ENCODE measurements at places on chromosomes 3 and 15. TPM values are rescaled to one million over a fixed set of nuclear protein-coding genes. Genes with fewer than 3 reads are reported as not detected.

GRCh38 chr3:65927576-65927975 lies 111.1 kb downstream of the MAGI1 start:
- peak; percentile 85 for DNase-seq

Gene TRIM42
- total RNA-seq = not detected

DNA sequence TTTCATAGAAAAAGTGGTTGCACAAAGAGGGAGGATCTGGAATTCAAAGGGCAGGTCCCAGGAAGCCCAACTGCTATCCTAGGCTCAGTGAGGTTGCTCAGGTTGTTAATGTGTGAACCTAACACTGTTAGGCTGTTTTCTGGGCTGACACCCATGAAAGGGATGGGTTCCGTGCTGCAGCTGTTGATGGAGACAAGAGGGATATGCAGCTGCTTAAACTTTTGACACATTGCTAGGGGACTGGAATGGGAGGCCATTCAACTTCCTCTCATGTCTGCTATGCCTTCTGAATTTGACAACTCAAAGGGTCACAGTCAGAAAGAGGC lies 198.0 kb upstream of the NR2E3 start:
- DNase-seq = no peak

DNA sequence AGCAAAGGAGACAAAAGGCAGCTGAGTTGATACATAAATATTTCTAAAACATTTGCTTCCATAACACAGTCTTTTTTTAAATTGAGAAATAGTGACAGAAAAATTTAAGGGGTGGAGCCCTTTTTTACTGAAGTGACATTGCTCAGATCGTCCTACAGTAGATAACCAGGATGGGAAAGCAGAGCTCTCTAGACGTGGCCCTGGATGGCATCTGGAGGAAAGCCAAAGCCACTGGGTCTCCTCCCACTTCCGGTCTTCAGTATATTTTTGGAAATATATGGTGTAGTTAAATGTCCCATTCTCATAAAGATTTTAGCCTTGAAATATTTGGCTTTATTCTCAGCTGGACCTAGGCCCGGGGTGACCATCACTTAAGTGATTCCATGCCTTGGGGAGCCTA lies 326.1 kb downstream of the ZNF621 start:
- DNase-seq = no peak

Gene HCN4
- 0.94 TPM for total RNA-seq

DNA sequence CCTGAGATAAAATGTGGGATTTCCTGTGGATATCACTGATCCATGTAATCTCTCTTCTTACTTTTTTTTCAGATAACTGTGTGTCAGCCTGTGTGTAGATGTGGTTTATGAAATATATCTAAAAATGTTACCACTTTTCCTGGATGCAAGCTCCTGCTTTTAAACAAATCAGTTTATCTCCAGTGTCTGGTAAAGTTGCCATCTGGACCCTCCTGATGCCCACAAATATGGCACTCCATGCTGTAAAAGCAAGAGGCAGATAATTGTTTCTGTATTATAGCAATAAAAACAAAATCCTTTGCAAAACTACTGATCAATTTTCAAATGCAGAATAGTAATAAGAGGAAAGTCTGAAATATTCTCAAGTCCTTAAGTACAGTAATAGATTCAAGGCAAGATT lies 7.6 kb upstream of the DCLK3 start:
- DNase-seq = no peak

DNA sequence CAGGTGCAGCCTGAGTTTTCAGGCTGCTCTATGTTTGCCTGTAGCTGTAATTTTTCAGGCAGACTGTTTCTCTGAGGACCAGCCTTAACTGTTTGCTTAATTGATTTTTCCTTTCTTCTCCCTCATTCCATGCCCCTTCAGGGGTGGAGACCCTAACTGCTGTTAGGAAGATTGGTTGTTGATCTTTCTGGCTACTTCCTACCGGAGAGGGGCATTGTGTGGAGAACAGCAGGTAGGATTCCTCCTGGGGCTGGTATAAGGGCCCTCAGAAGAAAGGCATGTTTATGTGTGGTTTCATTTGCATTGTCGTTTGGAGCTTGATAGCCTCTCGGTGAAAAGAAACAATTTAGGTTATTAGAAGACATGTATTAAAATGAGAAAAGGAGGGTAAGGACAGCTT lies 56.9 kb upstream of the GOLGA6L2 start:
- DNase-seq = no peak

DNA sequence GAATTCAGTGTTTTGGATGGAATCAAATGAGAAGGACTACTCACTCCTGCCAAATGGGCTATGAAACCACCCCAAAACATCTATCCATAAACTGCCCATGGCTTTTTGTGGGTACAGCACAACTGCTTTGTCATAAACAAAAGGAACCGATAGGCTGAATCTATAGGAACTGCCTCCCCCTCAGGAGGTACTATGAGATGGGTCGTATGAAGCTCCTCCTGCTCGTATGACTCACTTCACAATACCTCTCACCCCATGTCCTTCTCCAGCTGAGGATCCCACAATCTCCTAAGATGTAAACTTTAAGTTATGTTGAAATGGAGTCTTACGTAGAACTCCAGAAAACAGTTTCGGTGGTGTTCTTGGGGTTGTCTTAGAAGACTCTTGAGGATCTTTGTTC lies 129.9 kb upstream of the SAMMSON start:
- no peak for DNase-seq

Gene GCNT3
- total RNA-seq = 41.3 TPM

DNA sequence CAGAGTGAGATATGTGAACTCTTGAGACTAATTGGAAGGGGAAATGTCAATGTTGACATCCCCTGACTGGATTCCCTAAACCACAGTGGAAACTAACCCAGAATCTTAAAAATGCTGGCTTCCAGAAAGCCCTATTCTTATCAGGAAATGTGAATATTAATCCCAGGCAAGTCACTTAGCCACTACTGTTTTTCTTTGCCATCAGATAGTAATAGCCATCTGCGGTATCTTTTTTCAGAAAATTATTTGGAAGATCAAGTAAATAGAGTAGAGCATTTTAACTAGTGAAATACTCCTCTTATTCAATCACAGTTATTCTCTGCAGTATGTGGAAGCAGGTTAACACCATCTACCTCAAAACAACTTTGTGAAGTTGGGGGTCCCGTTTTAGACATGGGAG lies 318.9 kb downstream of the RORA start:
- DNase-seq = no peak

- DNase-seq = no peak
Observed at GRCh38 chr3:61989681-61990080, 383.7 kb downstream of the FEZF2 start.

Gene HHATL
- total RNA-seq = not detected

Gene PDE8A
- 23.8 TPM for total RNA-seq

- no peak for DNase-seq
Observed at GRCh38 chr3:139652561-139652960, 25.2 kb downstream of the NMNAT3 start.

DNA sequence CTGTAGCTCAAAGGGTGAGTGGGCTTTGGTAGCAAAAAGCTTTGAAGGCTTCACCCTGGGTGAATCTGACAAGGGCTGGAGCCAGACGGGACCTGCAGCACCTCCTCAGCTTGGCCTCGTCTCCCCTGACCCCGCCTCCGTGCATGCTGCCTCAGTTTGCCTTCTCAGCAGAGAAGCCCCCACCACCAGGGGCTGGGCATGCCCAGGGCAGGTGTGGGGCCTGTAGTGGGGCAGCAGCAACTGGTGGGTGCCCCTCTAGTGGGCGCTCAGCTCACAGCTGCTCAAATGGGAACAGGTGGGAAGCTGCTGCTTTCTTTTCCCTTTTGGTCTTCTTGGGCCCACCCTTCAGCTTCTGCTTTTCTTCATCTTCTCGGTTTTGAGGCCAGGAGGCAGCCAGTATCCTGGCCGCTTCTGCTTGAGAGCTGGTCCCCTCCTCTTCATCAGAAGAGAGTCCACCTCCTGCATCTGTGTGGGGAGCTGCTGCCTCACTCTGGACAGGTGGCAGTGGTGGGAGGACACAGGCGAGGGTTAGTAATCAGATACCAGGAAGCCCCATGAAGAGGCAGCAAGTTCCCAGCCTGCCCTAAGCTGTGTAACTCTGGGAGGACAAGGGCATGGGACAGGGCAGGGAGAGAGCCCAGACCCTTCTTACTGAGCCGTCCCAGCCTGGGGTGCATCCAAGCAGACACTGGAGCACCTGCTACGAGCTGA lies 21.0 kb downstream of the TMEM43 start:
- DNase-seq = no peak

DNA sequence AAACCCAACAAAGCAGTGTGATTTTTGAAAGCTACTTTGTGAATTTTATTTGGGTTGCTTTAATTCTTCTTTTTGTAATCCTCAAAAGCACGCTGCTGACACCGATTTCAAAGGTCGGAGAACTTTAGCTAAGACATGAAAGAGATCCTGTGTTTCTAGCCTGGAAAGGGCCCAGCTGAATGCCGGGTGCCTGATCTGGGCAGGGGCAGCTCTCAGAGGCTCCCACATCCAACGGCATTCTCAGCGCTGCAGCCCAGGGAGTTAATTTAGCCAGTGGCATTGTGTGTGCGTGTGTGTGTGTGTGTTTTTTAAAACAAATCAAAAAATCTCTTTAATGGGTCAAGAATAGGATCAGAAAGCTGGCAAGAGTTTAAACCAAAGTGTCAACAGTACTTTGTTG lies 6.6 kb downstream of the RBP1 start:
- DNase-seq = no peak

GRCh38 chr3:178777718-178778411 lies 241.6 kb downstream of the KCNMB2 start:
- DNase-seq = peak; percentile 77

DNA sequence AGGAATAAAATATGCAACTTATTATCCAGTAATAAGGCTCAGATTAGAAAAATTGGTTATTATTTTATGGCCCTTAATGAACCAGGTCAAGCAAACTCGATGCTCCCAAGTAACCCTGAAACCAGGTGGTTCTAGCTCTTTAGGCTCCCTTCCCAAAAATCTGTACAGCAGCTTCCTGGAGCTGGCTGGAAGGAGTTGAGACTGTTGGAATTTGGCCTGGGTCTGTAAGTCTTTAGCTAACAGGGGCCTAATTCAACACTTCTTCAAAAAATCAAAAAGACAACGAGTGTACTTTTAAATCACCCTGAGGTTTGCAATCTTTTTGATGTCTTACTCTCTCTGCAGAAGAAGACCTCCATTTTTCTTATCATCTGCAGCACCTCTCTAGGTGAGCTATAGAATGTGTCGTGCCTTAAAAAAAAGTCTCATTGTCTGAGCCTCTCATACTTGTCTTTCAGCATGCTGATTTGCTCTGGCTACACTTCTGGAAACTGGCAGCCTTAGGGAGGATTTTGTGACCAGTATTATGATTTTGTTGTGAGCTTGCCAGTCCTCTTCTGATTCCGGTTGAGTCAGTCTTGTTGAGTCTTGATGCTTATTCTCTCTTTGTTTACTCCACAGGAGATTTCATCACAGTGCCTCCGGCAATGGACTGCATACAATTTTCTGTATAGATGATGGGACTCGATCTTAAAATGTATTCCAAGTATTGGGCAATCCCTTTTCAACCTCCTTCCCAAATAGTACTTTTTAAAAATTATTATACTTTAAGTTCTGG lies 235.0 kb upstream of the KBTBD8 start:
- no peak for DNase-seq

- DNase-seq = no peak
Observed at GRCh38 chr3:2078821-2079220, 19.8 kb upstream of the CNTN4 start.

DNA sequence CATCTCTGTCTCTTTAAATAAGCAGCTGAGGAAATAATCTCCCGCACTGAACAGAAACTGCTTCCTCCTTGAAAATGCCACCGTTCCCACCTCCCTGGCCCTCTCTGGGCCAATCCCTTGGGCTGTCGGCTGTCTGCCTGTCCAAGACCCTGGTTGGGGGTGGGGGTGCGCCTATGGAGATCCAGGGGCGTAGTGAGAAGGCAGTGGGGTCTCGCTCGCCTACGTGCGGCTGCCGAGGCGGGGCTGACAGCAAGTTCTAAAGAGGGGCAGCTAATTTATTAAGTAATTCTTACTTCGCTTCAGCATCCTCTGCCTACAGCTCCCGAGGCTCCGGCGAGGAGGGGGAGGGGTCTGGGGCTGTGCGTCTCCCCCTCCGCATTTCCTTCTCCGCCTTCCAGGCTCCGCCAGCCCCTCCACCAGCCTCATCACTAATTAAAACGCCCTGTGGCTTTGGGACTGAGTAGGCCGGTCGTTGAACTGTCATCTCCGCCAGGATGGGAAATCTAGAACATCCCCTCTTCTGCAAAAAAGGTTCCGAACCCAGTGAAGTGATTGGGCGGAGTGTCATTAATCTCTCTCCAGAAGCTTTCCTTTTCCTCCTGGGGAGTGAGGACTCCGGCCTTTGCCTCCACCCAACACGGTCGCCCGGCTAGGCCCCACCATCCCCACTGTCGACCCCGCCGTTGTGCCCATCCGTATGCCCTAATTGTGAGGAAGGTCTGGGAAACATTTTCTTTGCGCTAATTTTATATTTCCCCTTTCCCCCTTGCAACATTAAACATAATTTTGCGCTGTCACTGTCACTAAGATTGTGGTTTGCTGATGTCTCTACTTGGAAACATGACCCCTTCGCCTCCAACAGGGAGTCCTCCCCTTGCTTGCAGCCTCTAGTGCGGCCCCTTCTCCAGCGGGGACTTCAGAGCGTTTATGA lies 16.9 kb downstream of the NR2F2 start:
- no peak for DNase-seq

GRCh38 chr15:51094606-51095569 lies at the start of gene TNFAIP8L3:
Gene TNFAIP8L3 (minus strand): TSS chr15:51094906. CDS start chr15:51094595, 311 bp downstream.
- DNase-seq = no peak

Gene MYRIP
- total RNA-seq = 0.35 TPM

DNA sequence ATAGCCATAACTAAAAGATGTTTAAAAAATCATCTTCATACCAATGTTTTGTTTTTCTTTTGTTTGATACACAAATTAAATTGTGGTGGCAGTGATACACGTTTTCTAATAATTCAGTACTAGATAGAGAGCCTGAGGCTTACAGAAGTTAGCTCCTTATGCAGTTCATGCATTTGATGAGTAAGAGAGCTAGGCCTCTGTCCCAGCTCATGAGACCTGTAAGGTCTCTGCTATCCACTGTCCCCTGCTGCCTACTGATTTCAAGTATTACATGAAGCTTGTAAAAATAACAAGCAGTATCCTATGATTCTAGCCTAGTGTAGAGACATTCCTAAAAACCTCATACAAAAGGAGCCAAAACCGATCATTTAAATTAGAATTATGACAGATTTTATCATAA lies 144.5 kb downstream of the MBNL1 start:
- DNase-seq = no peak

GRCh38 chr3:127760361-127760760 lies 62.0 kb downstream of the MGLL start:
- no peak for DNase-seq
